Activated CD8-positive, alpha-beta memory T cell treated with anti-CD3 and anti-CD28 coated beads, Interleukin-2, amount 50 U/mL, for 48 hours (primary cell): ENCODE measurements at places on chromosomes 2 and 18.
A peak's percentile ranks its signal among the peaks of the same experiment; 100 is the strongest.

GRCh38 chr2:165544897-165545296, 75.4 kb downstream of the CSRNP3 start:
- no peak for DNase-seq

- DNase-seq = no peak
Observed at GRCh38 chr18:21012308-21012707, 99.3 kb downstream of the ROCK1 start.

GRCh38 chr2:128625963-128626759, 307.5 kb upstream of the HS6ST1 start:
- DNase-seq = no peak

GRCh38 chr2:216082117-216082711, 495 bp downstream of the TMEM169 start:
- DNase-seq = peak; percentile 63

DNA sequence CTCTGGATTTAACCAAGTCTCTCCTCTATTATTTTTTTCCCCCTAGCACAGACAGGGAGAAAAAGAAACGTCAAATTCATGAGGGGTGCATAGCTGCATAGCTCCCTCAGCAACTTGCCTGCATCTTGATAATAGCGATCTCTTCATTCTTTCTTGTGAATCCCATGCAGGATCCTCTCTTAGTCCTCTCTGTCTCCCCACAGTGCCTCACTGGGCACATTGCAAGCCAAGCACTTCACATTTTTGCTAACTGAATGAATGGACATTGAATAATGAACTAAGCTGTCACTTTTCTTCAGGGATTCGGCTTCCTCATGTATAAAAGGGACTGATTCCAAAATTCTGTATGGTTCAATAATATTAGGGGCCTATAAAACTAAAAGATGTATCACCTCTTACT, 2.9 kb upstream of the EPB41L3 start:
- no peak for DNase-seq

DNA sequence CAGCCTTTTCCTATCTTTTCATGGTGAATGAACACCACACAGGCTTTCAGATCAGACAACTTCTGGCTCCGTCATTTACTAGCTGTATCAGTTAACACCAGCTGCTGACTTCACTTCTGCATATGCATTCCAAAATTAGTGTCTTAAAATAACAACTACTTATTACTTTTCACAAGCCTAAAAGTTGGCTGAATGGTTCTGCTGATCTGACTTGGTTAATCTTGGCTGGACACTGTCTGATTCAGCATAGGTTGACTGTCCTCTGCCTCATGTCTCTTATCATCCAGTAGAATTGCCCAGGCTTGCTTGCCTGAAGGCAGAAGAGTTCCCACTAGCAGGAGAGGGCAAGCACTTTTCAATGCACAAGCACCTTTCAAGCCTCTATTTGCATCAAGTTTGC, 72.7 kb downstream of the MARCHF4 start:
- DNase-seq = no peak

DNA sequence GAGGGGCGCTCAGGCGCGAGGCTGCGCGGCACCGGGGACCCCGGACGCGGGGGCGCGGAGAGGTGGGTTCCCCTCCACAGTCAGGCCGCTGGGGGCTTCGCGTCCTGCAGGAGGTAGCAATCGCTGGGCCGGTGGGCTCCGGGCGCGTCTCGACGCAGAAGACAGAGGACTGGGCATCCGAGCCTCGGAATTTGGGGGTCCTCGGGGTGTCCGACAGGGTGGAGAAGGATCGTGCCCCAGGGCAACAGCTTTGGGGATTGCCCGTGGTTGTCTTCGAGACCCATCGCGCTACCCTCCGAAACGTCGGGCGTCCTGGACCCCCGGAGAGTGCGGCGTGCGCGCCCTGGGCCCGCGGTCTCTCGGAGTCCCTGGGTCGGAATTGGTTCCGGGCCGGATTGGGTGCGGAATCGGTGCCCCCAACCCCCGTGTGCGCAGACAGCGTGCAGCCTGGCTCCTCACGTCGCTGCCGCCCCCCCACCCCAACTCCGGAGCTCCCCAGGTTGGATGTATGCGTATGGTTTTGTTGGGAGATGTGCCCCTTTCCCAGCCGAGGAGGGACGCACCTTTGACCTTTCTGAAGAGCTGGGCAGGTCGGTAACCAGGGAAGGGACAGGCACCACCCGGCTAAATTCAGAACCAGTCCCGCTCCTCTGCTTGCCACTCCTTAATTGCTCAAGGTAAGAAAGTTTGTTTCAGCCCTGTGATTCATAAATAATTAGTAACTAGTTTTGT, 750 bp downstream of the NPAS2 start:
- DNase-seq = peak; percentile 57

GRCh38 chr2:16010011-16010410, 69.7 kb downstream of the MYCN start:
- DNase-seq = no peak

DNA sequence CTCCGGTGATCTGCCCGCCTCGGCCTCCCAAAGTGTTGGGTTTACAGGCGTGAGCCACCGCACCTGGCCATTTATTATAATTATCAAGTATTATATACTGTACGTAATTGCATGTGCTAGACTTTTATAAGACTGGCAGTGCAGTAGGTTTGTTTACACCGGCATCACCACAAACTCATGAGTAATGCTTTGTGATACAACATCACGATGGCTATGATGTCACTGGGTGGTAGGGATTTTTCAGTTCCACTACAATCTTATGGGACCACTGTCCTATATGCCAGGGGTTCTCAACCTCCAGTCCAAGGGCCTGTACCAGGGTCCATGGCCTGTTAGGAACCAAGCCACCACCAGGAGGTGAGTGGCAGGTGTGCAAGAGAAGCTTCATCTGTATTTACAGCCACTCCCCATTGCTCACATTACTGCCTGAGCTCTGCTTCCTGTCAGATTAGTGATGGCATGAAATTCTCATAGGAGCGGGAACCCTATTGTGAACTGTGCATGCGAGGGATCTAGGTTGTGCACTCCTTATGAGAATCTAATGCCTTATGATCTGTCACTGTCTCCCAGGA, 9.4 kb downstream of the SCYGR4 start:
- DNase-seq = no peak

- no peak for DNase-seq
Observed at GRCh38 chr2:40168032-40168431, 283.9 kb downstream of the SLC8A1 start.

- no peak for DNase-seq
Observed at GRCh38 chr2:88049622-88050021, 6.0 kb downstream of the KRCC1 start.

DNA sequence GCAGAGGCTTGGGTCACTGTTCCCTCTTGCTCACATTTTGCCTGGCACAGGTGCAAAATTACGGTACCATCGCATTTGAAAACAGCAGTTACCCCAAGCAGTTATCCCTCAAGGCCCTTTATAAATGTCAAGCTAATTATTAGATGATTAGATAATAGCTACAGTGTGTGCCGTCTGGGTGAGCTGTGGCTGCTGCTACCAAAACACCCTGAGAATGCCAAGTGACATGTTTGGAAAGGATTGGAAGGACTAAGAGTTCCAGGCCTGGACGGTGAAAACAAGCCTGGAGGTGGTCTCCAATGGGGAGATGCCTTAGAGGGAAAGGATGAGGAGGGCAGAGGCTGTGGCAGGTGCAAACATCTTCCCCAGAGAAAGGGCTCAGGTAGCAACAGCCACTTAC, 120.6 kb downstream of the CAPN13 start:
- peak; percentile 15 for DNase-seq

DNA sequence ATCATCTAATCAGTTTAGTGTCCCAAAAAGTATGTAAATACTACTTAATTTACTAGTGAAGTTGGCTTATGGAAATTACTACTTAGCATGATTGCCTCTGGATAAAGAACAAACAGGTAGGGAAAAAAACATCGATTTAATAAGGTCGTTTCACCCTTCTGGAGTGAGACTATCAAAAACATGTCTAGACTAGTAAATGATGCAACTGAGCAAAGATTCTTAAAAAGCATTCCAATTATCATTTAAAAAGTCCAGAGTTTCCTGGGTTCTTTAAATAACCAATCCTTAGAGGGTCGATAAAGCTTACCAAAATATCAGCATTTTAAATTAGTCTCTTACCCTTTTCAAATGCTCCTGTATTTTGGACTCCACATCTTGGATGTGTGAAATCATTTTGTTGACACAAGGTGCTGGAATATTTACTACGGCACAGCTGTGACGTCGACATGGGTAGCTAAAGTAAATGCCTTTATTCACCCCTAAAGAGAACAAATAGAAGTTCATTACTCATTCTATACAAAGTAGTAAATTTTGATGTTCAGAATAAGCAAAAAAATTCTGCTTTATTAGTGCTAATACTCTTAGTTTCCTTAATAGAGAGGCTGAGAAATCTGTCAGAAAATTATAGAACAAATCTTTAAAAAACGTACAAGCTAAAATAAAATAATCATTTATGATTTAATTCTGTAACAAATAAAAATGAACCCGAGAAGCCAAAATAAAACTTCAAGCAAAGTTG, 70.6 kb downstream of the CCDC178 start:
- no peak for DNase-seq

- no peak for DNase-seq
Observed at GRCh38 chr2:40450066-40450795, 1.7 kb downstream of the SLC8A1 start.

GRCh38 chr2:101200676-101201075, 49.5 kb upstream of the TBC1D8 start:
- DNase-seq = no peak

DNA sequence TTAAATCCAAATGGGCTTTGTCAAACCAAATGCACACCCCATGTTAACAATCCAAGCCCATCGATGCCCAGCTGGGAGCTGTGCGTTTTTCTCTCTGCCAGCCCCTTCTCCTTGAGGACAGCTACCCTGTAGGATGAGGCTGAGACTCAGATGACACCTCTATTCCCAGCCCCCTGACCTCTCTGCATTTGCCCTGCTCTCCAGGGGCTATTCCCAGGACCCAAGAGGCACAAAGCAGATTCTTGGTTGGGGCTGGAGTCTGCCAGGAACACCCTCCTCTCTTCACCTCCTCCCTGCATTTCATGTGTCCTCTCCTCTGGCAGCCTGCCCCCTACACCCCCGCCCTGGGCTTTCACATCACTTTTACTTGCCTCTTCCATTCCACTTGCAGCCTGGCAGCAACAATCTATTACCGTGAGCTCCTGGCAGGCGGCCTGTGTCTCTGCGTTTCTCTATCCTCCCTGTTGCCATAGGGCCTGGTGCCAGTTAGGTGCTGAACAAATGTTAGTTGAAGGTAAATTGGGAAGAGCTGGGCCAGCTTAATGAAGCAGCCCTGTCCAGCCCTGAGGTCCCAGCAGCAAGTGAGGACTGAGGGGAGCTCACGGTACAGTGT, 51.8 kb downstream of the ADD2 start:
- DNase-seq = peak; percentile 43
